ENCODE measurements at places on chromosomes 1 and 21.
A peak's percentile ranks its signal among the peaks of the same experiment; 100 is the strongest.

- DNase-seq: no peak
Observed at GRCh38 chr1:183670169-183670568, 17.1 kb upstream of the APOBEC4 start.

GRCh38 chr1:67427465-67427864 is 2.7 kb downstream of the SERBP1 start:
- DNase-seq: no peak

GRCh38 chr21:43965911-43966585 is 46.1 kb upstream of the TRAPPC10 start:
- no peak for DNase-seq

DNA sequence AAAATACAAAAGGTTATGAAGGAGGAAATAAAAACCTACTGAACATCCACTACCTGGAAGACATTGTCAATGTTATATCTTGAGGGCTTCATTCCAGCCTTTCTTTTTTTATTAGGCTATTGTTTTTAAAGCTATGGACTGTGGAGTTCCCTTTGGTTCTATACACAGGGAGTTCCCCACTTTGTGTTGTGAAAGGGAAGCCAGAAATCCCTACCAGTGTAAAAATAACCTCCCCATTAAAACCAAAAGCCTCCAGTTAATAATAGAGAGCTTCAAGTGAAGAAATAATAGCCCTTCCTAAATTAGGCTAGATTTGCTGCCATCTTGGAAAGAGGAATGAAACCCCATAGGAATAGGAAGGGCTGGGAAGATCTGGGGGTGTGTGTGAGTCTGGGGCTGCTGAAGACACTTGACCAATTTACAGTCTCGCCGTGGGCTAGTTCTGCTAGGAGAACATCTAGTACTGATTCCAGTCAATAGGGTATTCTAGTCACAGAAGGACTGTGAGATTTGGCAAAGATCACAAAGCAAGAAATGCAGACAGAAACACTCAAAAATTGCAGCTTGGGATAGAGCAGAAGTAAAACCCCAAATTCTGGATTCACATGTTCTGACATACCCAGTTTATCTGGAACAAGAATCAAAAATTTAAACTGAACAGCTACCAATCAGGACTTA is 32.4 kb upstream of the PTGFRN start:
- no peak for DNase-seq

GRCh38 chr1:91402023-91402422 is 2.6 kb downstream of the HFM1 start:
- DNase-seq: no peak

GRCh38 chr1:152739841-152740240 is 18.0 kb upstream of the KPRP start:
- DNase-seq: no peak

DNA sequence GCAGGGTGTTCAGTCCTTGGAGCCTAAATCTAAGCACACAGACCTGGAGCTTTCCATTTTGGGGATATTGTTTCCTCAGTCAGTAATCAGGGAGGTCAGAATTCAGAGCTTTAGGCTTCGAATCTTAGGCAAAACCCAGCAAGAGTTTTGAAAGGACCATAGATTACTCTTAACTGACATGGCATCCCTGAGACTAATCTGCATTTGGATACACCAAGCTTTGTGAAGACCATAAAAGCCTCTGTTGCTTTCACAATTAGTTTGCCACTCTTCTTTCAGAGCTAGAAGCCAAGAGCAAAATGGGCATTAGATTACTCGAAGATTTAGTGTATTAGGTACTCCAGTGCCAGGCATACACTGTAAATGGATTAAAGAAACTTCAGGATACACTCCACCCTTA is 131.8 kb upstream of the GREM2 start:
- DNase-seq: no peak

DNA sequence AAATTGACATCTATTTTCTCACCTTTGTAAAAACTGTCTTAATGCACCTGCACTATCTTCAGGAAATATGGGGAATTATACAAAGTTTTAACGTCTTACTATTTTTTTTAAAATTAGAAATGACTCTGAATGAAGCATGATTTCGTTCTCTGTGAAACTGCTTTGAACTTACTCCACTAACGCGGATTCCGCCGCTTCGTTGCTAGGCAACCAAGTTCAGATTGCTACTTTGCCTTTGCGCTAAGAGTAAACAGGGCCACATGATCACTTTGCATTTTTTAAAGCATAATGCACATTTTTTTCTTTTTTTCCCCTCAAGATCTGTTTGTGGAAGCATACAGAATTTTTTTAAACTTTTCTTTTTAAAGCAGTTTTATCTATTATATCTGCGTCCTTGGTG is 690.5 kb downstream of the BRINP3 start:
- DNase-seq: no peak

DNA sequence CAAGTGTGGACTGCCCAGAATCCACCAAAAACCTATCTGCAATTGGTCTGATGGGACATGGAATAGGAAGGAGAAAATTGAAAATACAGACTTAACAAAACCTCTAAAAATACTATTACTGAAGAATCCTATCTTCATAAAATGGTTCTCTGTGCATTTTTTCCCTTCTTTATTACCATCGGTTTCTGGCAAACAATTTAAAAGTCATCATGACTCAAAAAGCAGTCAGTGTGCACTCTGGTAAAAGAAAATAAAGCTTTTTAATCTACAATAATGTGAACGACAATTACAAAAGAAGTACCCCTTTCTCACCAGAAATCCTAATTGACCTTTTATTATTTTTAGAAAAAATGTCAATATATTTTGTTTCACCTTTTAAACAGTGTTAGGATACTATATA is 186.3 kb downstream of the TPR start:
- no peak for DNase-seq

DNA sequence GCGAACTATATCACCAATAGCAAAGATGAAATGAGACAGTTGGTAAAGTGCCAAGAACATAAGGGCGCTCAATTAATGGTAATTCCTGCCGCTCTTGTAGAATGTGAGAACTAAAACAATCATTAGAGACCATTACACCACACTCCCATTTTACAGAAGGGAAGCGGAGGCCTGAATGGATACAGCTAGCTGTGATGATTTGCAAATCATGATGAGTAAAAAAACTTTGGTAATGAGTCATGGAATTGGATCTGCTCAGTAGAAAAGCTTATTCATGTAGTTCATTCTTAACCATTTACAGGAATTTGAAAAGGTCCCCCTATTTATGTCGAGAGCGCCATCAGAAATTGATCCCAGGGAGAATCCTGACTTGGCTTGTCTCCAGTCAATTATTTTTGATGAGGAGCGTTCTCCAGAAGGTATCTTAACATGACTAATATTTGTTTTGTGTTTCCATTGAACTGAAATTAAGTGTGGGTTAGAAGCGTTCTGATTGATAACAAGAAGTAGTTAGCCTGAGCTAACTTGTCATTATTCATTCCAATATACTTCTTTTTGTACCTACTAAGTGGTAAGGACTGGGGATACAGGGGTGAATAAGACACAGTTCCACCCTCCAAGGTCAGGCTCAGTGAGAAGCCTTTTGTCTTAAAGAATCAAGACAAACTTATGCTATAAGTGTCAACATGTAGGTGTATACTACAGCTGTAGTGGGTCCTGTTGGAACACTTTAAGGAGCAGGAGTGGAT is 812 bp downstream of the TTC4 start:
- DNase-seq: no peak

DNA sequence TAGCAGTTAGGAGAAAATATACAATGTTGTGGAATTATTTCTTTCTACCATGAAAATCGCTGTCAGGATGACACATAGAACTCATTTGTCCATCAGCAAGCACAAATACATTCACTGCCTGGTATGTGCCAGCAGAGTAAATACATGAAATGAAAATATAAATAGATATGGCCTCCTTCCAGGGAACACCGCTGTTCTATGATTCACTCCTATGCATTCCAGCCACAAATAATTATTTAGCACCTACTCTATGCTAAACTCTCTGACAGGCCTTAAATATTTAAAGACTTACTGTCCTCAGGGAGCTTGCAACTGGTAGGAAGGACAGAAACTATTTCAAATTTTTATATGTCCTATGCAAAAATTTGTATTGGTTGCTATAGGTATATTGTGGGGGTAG is 975.0 kb upstream of the NCAM2 start:
- no peak for DNase-seq

GRCh38 chr1:230191855-230192254 is 124.8 kb downstream of the GALNT2 start:
- DNase-seq: no peak

- DNase-seq: no peak
Observed at GRCh38 chr1:186772228-186772627, 56.5 kb upstream of the PLA2G4A start.

DNA sequence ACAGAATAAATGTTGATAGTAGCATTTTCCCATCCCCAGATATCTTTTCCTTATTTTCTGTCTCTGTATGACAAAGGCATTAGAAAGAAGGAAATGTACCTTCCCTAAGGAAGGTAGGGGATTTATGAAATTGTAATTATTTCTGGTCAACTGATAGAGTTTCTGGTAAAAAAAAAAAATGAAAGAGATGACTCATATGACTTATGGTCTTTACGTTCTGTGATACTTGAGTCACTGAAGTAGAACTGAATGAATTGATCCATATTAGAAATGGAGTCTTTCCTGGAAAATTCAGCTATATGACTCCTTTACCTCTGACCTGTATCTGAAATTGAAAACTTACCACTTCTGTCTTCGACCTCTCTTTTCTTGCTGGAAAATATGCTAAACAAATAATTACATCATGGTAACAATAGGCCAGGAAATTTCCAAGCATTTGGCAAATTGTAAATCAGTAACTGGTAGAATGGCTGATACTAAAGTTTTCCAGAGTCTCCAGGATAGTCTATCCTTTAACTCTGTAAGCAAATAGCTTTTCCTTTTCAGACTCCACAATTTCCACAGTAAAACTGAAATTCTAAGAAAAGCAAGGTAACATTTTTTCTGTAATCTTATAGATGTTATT is 364.3 kb upstream of the PTBP2 start:
- DNase-seq: no peak

GRCh38 chr1:58781541-58782177 is 2.2 kb downstream of the JUN start:
- peak; percentile 16 for DNase-seq

GRCh38 chr1:98898940-98899339 is 105.7 kb downstream of the PLPPR5 start:
- DNase-seq: no peak

DNA sequence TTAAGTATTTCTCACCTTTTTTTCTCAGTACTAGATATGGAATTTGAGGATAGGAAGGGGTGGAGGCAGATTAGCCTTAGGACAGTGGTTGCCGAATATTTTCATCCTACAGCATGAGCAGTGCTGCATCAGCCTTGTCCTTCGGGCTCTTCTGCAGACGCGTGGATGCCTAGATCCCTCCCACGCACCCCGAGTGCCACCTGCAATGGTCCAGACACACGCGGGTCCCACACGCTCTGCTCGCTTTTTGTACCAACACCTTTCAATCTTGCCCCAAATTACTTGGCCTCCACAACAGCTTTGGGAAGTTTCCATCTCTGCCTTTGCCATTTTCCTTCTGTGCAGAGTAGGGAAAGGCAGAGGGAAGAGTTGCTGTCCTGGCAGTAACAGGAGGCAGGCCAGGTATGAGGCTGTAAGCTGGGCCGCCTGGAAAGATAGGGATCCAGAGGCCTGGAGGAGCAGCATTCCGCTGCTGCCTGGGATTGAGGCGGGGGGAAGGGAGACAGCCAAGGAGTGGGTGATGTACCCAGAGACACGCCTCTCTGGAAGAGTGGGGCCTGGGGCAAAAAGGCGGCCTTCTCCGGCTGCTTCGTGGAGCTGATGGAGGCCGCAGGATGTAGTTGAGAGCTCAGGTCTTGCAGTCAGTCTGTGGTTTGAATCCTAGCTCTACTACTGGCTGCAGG is 467.7 kb downstream of the KIF26B start:
- no peak for DNase-seq

GRCh38 chr1:33260439-33260838 is 4.1 kb downstream of the ZNF362 start:
- no peak for DNase-seq

DNA sequence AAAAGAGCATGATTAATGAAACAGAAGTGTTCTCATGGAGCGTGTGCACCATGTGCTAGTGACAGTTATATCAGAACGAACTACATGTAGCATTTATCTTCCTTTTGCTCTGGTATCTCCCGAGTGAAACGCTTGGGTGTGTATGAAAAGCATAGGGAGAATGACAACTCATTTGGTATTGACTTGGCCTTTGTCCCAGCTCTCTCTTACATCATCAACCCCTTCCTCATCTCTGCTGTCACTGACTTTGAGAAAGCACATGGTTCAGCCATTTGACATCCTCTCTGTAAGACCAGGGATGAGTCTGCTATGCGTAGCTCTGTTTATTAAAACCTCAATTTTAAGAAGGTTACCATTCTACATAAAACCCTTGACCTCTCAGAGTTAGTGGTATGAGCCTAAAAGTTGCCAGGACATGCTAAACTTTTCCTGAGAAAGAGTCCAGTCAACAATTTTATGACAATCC is 201.0 kb downstream of the NRIP1 start:
- no peak for DNase-seq

GRCh38 chr1:181135815-181136737 is 47.6 kb downstream of the IER5 start:
- DNase-seq: no peak

GRCh38 chr1:9004700-9005394 is 21.4 kb downstream of the SLC2A7 start:
- DNase-seq: peak; percentile 68

GRCh38 chr1:239886266-239886665 is 205.4 kb upstream of the FMN2 start:
- no peak for DNase-seq

GRCh38 chr1:152052606-152053005 is 15.8 kb upstream of the S100A11 start:
- DNase-seq: peak; percentile 76

DNA sequence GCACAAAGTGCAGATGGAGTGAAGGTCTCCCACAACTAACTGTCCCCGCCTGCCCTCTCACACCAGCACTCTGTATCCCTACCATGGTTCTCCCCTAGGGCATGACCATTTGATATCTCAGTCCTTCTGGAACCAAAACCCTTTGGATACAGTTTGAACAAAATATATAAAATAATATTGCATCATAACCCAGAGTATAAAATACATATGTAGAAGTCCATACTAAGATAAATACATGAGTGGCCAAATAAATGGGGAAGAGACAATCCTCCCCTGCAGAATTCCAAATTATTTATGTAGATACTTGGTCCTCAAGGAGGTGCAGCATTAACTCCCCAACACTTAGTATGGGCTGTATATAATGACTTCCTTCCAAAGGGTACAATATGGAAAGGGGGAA is 207.4 kb downstream of the RRAGC start:
- no peak for DNase-seq

DNA sequence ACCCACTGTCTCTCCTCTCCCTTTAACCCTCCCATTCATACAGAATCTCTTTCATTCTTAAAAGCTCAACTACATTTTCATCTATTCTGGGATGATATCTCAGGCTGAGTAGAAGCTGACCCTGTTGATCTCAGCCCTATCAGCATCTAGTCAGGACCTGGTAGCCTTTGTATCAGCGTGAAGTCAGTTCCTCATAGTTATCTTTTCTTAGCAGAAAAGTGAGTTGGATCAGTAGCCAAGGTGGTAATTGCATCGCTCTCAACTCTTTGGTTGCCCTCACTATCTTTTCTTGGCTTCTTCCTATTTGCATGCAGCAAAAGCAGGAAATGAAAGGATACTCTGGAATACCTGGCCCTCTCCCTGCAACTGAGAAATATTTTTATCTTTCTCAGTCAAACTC is 13.6 kb upstream of the GOLT1A start:
- no peak for DNase-seq

- no peak for DNase-seq
Observed at GRCh38 chr1:22387919-22388580, 63.6 kb upstream of the ZBTB40 start.

All from stimulated activated CD8-positive, alpha-beta memory T cell treated with anti-CD3 and anti-CD28 coated beads, Interleukin-2, amount 100 ng/mL, for 1 hour (primary cell).